Right renal pelvis (tissue), 4 donors: ENCODE measurements at places on chromosomes 5 and 9.

DNA sequence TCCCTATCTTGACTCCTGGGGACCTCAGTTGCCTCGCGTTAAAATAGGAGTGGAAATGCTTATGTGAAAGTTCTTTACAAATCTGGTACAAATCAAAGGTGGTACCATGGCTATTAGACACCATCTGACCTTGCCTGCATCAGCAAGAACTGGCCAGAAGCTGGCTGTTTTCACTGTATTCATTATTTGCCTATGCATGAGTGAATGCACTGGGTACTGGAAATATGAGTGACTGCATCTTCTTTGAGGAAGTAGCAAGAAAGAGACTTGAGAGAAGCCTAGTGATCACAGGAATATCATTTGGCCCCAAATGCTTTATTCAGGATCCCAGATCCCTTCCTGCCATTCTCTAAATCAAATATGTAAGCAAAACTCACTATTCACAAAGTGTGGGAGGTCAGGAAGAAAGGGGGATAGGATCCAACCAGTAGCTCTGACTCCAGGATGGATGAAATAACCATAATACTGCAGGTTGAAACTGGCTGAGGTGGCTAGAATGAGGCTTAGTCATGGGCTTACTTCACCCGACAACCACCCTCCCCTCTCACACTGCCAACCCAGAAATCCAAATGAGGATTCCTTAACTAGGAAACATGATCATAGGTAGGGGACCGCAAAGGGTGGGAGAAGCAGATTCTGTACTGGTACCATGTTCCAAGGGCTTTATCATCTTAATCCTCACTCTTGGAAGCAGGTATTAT lies 56.7 kb downstream of the FAM114A2 start:
- DNase-seq = no peak

- DNase-seq = no peak
Measured at GRCh38 chr5:149410721-149411432, 31.8 kb upstream of the IL17B start.

GRCh38 chr5:1515921-1516571 lies 7.7 kb downstream of the LPCAT1 start:
- DNase-seq = no peak

DNA sequence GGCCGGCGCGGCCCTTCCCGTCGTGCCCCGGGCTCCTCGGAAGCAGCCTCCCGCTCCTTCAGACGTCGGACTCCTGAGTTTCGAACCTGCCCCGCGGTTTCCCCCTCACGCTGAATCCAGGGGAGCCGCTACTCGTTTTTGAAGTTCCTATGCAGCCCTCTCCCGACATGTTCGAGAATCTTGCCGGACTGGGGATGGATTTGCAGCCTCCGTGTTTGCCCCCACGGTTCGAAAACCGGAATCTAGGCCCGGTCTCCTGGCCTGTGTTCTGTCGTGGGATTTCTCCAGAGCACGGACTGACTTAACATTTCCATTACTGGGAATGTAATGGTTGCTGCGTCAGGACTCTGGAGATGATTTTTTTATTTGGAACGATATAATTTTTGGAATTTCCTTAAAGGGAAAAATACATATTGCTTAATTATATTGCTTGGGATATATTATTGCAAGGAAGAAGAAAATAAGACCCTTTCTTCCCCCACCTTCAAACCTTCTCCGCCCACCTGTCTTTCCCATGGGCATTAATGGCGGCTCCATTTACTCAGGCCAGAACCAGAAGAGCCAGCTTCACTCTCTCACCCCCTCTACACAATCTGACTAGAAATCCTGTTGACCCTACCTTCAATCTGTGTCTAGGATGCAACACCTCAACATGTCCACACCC lies 8.5 kb upstream of the MGAT1 start:
- no peak for DNase-seq

DNA sequence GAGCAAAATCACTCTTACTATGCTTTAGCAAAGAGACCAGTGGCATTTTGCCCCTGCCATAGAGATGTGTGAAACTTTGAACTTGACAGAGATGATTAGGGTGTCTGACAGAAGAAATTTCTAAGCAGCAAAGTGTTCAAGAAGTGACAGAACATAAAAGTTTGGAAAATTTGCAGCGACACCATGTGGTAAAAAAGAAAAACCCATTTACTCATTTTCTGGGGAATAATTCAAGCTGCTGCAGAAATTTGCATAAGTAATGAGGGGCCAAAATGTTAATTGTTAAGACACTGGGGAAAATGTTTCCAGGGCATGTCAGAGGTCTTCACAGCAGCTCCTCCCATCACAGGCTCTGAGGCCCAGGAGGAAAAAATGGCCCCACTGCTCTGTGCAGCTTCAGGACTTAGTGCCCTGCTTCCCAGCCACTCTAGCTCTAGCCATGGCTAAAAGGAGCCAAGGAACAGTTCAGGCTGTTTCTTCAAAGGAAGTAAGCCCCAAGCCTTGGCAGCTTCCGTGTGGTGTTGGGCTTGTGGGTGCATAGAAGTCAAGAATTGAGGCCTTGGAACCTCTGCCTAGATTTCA lies 6.1 kb upstream of the AP3B1 start:
- no peak for DNase-seq

GRCh38 chr5:116084871-116085715 lies at the start of gene COMMD10:
COMMD10 (plus strand) TSS chr5:116085025.
- peak; percentile 63 for DNase-seq

DNA sequence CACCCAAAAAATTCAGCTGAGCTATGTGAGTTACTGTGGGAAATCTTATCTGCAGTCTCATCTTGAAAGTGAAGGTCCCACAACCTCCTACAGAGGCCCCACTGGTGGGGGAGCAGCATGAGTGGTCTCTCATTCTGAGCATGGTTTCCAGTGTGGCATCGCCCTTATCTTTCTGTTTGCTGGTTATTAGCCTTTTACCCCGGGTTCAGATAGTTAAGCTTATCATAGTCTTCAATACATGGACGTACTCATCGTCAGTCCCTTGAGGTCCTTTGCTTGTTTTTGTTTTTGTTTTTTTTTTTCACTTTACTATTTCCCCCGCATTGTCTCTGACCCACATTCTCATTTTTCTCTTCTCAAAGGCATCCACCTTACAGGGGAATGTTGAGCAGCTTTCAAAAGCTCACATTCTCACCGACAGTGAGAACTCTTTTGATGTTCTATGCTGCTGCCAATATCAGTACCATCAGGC lies 7.7 kb upstream of the HAVCR2 start:
- no peak for DNase-seq

GRCh38 chr5:107155707-107156106 lies 515.0 kb downstream of the EFNA5 start:
- DNase-seq = no peak

DNA sequence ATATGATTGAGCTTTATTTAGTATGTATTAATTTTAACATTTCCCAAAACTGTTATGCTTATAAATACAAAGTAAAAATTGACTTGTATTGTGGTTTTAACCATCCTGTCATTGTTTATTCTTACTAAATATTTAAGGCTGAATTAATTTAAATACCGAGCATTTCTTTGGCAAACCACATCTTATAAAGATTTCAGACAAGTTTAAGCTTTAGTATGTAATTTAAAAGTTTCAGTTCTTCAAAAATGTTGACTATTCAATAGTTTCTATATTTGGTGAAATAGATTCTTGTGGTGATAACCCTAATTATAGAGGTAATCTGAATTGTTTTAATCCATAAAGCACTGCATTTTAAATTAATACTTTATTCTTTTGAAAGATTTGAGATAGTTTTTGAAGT lies 65.5 kb downstream of the CCNH start:
- no peak for DNase-seq

GRCh38 chr5:42655982-42656650 lies 100.5 kb upstream of the CCDC152 start:
- DNase-seq = no peak

DNA sequence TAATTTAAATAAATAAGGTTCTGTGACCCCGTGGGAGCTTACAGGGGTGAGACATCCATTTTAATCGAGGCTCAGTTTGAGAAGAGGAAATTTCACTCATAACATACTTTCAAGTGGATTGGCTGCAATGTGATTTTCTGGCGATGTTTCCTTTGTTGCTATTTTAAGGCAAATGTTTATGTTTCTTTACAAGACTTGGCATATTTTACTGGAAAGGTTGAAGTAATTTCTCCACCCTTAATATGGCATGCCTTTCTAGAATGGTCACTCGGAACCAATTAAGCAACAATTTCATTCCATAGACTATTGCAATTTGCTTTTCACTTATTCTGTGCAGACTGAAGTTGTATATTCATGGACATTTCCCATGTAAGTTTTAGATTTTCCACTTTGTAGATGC lies 438.0 kb upstream of the WWC1 start:
- no peak for DNase-seq
